ENCODE measurements at places on chromosomes 2 and 18. TPM values are rescaled to one million over a fixed set of nuclear protein-coding genes. Genes with fewer than 3 reads are reported as not detected.

The OTOF gene
- polyA plus RNA-seq: 0.14 TPM

The PSMG2 gene
- polyA plus RNA-seq: 67.7 TPM

The RAX gene
- not detected for polyA plus RNA-seq

The FAM237A gene
- polyA plus RNA-seq: not detected

DNA sequence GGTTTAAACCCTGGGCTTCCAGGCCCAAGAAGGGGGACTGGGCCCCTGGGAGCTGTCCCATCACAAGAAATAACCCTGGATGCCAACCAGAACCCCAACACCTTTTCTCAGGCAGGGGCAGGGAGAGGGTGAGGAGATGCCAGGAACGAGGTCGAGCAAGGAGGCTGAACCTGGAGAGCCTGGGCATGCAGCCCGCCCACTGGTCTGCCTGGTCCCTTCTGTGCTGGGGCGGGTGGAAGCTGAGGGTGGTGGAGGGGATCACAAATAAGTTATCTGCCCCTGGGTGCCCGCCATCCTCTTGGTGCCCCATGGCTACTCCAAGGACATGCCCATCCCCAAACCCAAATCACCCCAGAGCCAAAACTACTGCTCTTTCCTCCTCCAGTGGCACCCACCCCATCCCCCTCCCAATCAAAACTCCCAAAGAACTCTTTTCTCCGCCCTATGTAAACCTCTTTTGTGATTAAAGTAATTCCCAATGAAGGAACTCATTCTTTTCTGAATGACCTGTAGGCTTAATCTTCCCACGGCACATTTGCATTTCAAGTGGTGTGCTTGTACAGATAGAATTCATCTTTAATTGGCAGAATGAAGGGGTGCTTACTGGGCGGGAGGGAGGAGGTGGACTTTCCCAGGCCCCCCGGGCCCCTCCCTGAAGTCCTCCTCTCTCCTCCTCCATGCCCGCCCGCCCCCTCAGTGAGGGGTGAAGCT is 47.9 kb downstream of the EFR3B start:
- H3K4me3 ChIP-seq: no peak overlapping the region
- no peaks in the 10 kb centered on the region for H3K27me3 ChIP-seq
- H3K36me3 ChIP-seq: no peaks in the 10 kb centered on the region
- no peaks in the 10 kb centered on the region for H3K4me1 ChIP-seq
- no peak overlapping the region for H3K27ac ChIP-seq

- no peaks in the 10 kb centered on the region for H3K36me3 ChIP-seq
- peak within 1 kb of the TSS; percentile 86 for H3K27ac ChIP-seq
- H3K4me1 ChIP-seq: peaks cover 43% of the 10 kb centered on the region
- H3K27me3 ChIP-seq: no peaks in the 10 kb centered on the region
- H3K4me3 ChIP-seq: peak within 1 kb of the TSS; percentile 95
- peak; percentile 38 for DNase-seq
These were observed at the start of gene NCK2 for GRCh38 chr2:105744909-105745853. NCK2 (plus strand) TSS chr2:105744912; CDS start chr2:105855064, 110,152 bp downstream.

DNA sequence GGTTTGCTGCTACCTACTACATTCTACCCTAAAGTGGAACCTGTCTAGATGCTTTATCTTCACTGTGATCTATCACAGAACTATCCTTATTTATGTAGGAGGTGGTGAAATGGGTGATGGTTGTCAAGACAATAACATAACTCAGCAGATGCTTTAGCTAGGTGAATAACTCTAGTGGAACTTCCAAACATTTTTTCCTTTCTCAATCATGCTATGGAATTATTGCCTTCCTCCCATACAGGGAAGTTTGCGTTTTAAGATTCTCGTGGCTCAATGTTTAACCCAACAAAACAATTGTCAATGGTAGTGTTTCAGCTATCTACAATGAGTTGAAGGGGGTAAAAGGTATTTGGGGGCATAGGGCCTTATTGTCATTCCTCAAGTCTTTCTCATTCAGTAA is 82.6 kb upstream of the GLI2 start:
- H3K27ac ChIP-seq: no peak overlapping the region
- H3K36me3 ChIP-seq: no peaks in the 10 kb centered on the region
- DNase-seq: no peak
- H3K4me1 ChIP-seq: no peaks in the 10 kb centered on the region

- no peaks in the 10 kb centered on the region for H3K4me1 ChIP-seq
- H3K27me3 ChIP-seq: no peaks in the 10 kb centered on the region
- DNase-seq: no peak
- no peak overlapping the region for H3K4me3 ChIP-seq
- no peaks in the 10 kb centered on the region for H3K36me3 ChIP-seq
- no peak overlapping the region for H3K27ac ChIP-seq
These were observed 128.0 kb downstream of the OLA1 start for GRCh38 chr2:174120346-174120745.

- H3K4me3 ChIP-seq: peak within 1 kb of the TSS; percentile 71
- H3K4me1 ChIP-seq: peaks cover 10% of the 10 kb centered on the region
- no peaks in the 10 kb centered on the region for H3K27me3 ChIP-seq
- H3K27ac ChIP-seq: peak within 1 kb of the TSS; percentile 36
- H3K36me3 ChIP-seq: no peaks in the 10 kb centered on the region
These were observed at the start of gene CXCR4 for GRCh38 chr2:136117909-136118818. CXCR4 (minus strand) TSS chr2:136118149; CDS start chr2:136118060, 89 bp downstream.

All from psoas muscle (tissue), 8 donors.